ENCODE measurements at places on chromosomes 7 and 10.

DNA sequence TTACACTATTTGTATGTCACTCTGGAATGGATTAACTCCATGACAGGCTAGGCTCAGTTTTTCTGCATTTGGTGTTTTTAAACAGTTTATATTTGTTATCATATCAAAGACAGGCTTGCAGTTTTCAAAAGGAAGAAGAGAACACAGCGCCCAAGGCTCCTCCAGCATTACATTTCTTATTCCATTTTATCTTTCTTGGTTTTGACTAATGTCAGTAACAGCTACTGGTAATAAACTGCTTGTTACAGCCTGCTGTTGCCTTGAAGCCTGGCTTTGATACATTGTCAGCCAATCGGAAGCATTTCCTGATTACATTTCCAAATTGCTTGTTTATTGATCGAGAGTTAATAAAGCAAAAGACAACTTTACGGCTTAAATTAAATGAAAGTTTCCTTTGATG is 166.0 kb upstream of the MDFIC start:
- no peaks in the 10 kb centered on the region for H3K4me1 ChIP-seq
- H3K27me3 ChIP-seq, result no peaks in the 10 kb centered on the region
- no peak overlapping the region for H3K27ac ChIP-seq

DNA sequence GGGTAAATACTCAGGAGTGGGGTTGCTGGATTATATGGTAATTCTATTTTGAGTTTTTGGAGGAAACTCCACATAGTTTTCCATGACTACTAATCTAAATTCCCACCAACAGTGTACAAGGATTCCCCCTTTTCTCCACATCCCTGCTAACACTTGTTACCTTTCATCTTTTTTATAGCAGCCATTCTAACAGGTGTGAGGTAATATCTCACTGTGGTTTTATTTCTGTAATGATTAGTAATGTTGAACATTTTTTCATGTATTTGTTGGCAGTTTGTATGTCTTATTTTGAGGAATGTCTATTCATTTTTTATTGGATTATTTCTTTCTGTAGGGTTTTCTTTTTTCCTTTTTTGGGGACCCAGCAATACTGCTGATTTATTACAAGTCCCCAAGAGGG is 14.9 kb downstream of the TAF3 start:
- peaks cover 2% of the 10 kb centered on the region for H3K36me3 ChIP-seq
- H3K27me3 ChIP-seq, result no peaks in the 10 kb centered on the region
- H3K27ac ChIP-seq, result no peak overlapping the region
- DNase-seq, result no peak
- H3K4me1 ChIP-seq, result no peaks in the 10 kb centered on the region
- H3K4me3 ChIP-seq, result no peak overlapping the region

DNA sequence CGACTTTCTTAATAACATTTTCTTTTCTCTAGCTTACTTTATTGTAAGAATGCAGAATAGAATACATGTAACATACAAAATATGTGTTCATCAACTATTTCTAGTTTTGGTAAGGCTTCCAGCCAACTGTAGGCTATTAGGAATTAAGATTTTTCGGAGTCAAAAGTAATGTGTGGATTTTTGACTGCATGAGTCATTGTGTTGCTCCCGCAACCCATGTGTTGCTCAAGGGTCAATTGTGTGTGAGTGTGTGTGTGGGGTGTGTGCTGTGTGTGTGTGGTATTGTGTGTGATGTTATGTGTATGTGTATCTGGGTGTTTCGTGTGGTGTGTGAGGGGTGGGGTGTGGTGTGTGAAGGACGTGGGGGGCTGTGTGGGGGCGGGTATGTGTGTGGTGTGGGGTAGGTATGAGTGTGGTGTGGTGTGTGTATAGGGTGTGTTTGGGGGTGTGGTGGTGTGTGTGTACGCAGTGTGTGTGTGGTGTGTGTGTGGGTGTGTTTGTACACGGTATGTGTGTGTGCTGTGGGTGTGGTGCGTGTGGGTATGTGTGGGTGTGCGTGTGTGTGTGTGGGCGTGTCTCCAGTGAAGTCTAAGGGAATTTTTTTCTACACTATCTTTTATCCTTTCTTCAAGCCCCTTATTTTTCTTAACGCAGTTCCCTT is 60.5 kb downstream of the RSU1 start:
- H3K4me1 ChIP-seq, result no peaks in the 10 kb centered on the region
- peaks cover 7% of the 10 kb centered on the region for H3K36me3 ChIP-seq
- DNase-seq, result no peak
- H3K27me3 ChIP-seq, result no peaks in the 10 kb centered on the region

GRCh38 chr7:92963566-92963965 is 127.2 kb upstream of the CDK6 start:
- no peak overlapping the region for H3K4me3 ChIP-seq
- H3K27me3 ChIP-seq, result no peaks in the 10 kb centered on the region
- H3K27ac ChIP-seq, result no peak overlapping the region
- H3K4me1 ChIP-seq, result no peaks in the 10 kb centered on the region
- no peak for DNase-seq
- no peaks in the 10 kb centered on the region for H3K36me3 ChIP-seq

GRCh38 chr10:91579329-91579985 is 53.4 kb downstream of the PPP1R3C start:
- H3K27me3 ChIP-seq, result no peaks in the 10 kb centered on the region
- H3K4me1 ChIP-seq, result no peaks in the 10 kb centered on the region

- no peaks in the 10 kb centered on the region for H3K27me3 ChIP-seq
- H3K4me3 ChIP-seq, result no peak overlapping the region
- no peaks in the 10 kb centered on the region for H3K36me3 ChIP-seq
Measured at GRCh38 chr7:103524042-103524907, 78.3 kb upstream of the SLC26A5 start.

GRCh38 chr7:63900394-63901203 is 98.0 kb upstream of the ZNF722 start:
- no peak overlapping the region for H3K27ac ChIP-seq
- H3K27me3 ChIP-seq, result no peaks in the 10 kb centered on the region
- H3K36me3 ChIP-seq, result no peaks in the 10 kb centered on the region

- H3K27me3 ChIP-seq, result no peaks in the 10 kb centered on the region
- no peak overlapping the region for H3K4me3 ChIP-seq
- no peaks in the 10 kb centered on the region for H3K4me1 ChIP-seq
- DNase-seq, result no peak
- no peaks in the 10 kb centered on the region for H3K36me3 ChIP-seq
Measured at GRCh38 chr10:20608503-20608902, 288.6 kb downstream of the NEBL start.

GRCh38 chr10:26380815-26381214 is 57.3 kb upstream of the APBB1IP start:
- DNase-seq, result no peak
- no peak overlapping the region for H3K27ac ChIP-seq

DNA sequence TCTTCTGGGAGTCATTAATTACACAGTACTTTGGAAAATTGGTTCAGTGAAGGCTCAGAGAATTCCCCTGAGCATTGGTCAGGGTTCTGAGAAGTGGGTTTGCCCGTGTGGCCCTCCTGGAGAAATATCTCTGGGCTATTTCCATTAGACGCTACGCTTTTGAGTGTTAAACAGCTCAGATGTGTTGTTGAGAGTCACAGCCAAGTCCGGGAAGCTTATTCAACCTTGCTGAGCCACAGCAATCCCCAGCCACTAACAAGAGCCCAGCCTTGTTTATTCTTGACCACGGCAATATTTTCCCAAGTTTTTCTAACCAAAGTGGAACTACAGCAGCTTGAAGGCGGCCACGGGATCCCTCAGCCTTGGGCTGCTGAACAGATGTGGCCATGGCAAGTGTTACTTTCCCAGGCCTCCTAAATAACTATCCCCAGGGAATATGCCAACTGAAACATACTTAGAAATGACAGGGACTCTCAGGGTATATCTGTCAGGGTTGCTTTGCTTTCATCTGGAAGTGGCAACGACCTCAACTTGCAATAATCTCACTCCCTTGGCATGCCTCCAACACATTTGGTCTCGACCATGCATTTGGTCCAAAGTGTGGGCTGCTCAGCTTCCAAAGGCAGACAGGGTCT is 214.7 kb downstream of the EMX2 start:
- no peak overlapping the region for H3K27ac ChIP-seq
- H3K27me3 ChIP-seq, result no peaks in the 10 kb centered on the region
- H3K4me1 ChIP-seq, result no peaks in the 10 kb centered on the region
- no peak for DNase-seq

- H3K4me1 ChIP-seq, result no peaks in the 10 kb centered on the region
- DNase-seq, result no peak
- H3K27me3 ChIP-seq, result no peaks in the 10 kb centered on the region
- H3K36me3 ChIP-seq, result no peaks in the 10 kb centered on the region
- no peak overlapping the region for H3K4me3 ChIP-seq
- H3K27ac ChIP-seq, result no peak overlapping the region
Measured at GRCh38 chr7:124276005-124276622, 243.2 kb upstream of the TMEM229A start.

DNA sequence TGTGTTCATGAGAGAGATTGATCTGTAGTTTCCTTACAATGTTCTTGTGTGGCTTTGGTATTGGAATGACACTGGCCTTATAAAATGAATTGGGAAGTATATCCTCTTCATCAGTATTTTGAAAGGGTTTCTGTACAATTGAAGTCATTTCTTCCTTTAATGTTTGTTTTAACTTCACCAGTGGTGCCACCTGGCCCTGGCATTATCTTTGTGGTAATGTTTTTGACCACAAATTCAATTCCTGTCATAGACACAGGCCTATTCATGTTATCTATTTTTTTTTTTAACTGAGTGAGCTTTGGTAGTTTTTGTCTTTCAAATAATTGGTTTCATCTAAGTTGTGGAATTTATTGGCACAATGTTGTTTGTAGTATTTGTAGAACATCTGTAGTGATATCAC is 127.7 kb downstream of the CDK14 start:
- no peaks in the 10 kb centered on the region for H3K36me3 ChIP-seq
- no peak overlapping the region for H3K27ac ChIP-seq
- no peak for DNase-seq
- no peaks in the 10 kb centered on the region for H3K27me3 ChIP-seq
- H3K4me1 ChIP-seq, result no peaks in the 10 kb centered on the region

DNA sequence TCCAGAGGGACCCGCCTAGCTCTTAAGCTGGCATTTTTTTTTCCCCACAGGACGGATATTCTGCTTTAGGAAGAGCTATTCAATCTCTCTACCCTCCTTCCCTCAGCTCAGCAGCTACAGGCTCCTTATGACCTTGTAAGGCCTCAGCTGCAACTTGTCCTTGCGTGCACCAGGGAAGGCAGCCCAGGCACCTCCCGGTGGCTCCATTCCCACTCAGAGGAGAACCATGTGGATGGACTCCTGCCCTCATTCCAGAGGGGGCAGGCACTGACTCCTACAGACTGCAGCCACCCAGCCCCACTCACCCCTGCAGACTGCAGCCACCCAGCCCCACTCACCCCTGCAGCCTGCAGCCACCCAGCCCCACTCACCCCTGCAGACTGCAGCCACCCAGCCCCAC is 73.7 kb downstream of the ITIH5 start:
- no peaks in the 10 kb centered on the region for H3K4me1 ChIP-seq
- H3K4me3 ChIP-seq, result no peak overlapping the region
- H3K36me3 ChIP-seq, result no peaks in the 10 kb centered on the region
- H3K27me3 ChIP-seq, result no peaks in the 10 kb centered on the region

DNA sequence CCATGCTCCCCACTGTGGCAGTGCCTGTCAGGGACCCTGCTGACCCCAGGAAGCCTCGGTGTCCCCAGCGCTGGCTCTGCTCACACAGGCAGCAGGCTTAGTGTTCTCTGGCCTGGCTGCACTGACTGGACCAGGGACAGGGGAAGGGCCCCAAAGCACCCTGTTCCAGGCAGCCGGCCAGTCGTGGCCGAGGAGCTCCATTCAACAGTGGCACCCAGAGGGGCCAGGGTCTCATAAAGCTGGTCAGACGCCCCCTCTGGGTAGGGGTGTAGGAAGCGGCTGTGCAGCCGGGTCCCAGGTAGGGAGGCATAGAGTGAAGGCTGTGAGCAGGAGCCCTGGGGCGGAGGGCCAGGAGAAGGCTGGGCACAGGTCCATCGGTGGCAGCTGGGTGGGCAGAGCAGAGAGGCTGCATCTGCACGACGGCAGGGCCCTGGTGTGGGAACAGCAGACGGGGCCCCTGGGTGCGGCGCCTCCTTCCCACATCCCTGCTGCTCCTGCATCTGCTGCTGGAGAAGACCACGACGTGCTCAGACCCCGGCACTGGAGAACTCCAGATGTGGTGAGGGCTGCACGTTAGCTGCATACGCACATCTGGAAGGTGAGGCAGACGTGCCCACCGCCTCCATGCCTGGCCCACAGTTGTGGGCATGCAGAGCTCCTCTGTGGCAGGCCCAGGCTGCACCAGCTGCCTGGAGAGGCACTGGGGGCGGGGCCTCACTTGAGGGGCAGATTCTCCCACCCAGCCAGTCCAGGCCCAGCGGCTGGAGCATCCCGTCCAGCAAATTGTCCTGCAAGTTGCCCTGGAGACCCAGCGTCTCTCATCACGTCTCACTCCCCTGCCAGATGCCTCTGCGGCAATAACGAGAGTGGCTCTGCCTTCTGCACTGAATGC is 25.1 kb downstream of the MNX1 start:
- H3K27me3 ChIP-seq, result no peaks in the 10 kb centered on the region
- H3K4me1 ChIP-seq, result no peaks in the 10 kb centered on the region
- H3K27ac ChIP-seq, result no peak overlapping the region
- no peaks in the 10 kb centered on the region for H3K36me3 ChIP-seq
- DNase-seq, result no peak

GRCh38 chr10:132359305-132360040 is 27.5 kb downstream of the LRRC27 start:
- no peak for DNase-seq
- no peak overlapping the region for H3K4me3 ChIP-seq
- no peak overlapping the region for H3K27ac ChIP-seq
- H3K27me3 ChIP-seq, result no peaks in the 10 kb centered on the region
- peaks cover 5% of the 10 kb centered on the region for H3K36me3 ChIP-seq

GRCh38 chr10:29535778-29536453 is 98.9 kb downstream of the SVIL start:
- no peaks in the 10 kb centered on the region for H3K4me1 ChIP-seq
- DNase-seq, result no peak
- no peaks in the 10 kb centered on the region for H3K27me3 ChIP-seq
- H3K4me3 ChIP-seq, result no peak overlapping the region

GRCh38 chr7:55117286-55117685 is 98.5 kb downstream of the EGFR start:
- no peak overlapping the region for H3K27ac ChIP-seq
- H3K4me3 ChIP-seq, result no peak overlapping the region
- no peak for DNase-seq
- H3K27me3 ChIP-seq, result no peaks in the 10 kb centered on the region

DNA sequence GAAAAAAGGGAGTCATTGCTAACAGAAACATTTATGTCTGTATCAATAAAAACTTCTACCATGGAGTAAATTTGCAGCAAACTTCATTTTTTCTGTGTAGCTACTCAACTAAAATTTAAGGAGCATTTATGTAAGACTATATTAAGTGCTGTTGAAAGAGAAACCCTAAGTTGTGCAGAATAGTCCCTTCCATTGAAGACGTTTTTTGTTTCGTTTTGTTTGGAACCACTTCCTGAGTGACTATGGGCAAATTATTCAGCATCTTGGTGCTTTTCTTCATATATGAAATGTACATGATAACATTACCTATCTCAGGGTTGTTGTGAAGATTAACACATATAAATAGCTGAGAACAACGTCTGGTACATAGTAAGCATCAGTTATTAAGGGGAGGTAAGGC is 24.3 kb downstream of the SEM1 start:
- no peak for DNase-seq
- no peaks in the 10 kb centered on the region for H3K27me3 ChIP-seq
- no peaks in the 10 kb centered on the region for H3K36me3 ChIP-seq
- H3K27ac ChIP-seq, result no peak overlapping the region
- no peaks in the 10 kb centered on the region for H3K4me1 ChIP-seq
- no peak overlapping the region for H3K4me3 ChIP-seq
